ENCODE measurements at places on chromosomes 4 and X.

GRCh38 chr4:95410387-95410977 is 138.3 kb downstream of the UNC5C start:
- no peak for DNase-seq

- DNase-seq = no peak
These were observed 24.1 kb upstream of the OCIAD2 start for GRCh38 chr4:48930654-48931053.

DNA sequence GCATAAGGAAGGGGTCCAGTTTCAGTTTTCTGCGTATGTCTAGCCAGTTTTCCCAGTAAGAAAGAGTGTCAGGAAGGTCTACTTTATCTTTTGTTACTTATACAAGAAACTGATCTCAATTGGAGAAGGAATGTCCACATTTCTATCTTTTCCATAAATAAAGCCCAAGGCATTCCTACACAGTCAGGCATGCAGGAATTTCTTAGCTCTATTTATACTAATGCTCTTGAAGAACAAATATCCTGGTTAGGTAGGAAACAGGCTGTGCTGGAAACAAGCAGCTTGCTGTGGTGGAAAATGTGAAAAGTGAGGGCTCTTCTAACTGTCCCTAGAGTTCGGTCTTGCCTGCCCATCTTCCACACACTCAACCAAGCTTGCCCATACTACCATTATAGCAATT is 37.9 kb upstream of the PITX2 start:
- no peak for DNase-seq

GRCh38 chr4:151473521-151474097 is 64.6 kb downstream of the FHIP1A start:
- no peak for DNase-seq

DNA sequence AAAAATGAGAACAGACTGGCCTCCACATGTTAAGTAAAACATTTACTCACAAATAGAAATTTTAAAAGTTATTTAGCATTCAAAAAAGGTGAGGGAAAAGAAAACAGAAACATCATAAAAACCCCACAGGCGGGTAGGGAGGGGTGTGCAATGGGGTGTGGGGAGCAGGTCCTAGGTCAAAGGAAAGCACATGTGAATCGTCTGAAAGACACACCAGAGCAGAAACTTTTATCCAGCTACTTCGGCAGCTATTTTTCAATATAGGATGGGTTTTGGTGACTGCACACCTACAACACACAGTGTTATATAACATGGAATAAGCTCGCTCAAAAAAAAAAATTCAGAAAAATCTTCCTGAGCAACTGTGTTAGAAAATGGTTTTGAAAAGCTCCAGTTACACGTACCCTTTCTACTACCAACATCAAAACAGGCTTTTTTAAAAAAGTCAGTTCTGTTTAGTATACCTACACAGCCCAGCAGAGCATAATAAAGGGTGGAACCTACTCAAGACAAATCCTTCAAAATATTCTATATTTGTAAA is 1.6 kb downstream of the OTUD4 start:
- DNase-seq = no peak

DNA sequence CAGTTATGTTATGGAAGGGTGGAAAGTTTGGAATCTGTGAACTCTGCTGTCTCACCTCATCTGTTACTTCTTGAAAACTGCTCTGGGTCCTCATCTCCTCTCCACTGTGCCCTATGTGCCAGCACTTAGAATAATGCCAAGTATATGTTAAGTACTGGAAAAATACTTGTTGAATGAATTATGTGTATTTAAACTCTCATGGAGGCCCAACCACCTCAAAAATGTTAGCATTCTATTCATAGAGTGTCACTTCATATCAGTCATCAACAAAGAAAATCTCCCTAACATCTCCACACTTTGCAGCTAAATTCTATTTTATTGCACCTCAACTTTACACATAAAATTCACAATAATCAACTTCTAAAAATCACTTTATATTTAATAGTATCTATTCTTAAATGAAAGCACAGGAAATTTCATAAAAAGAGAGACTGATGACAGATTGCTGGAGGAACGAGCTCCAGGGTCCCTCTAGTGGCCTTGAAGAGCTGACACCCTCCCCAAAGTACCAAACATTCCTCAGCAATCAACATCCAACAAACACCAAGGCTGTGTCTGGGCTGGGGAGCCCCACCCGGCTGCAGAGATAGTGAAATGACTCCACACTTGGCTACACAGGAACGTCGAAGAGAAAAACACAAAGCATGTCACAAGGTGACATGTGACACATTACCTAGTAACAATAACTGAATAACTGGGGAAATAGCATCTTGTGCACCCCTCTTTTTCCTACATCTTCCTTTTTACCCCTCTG is 45.8 kb downstream of the SLC39A8 start:
- peak; percentile 18 for DNase-seq

GRCh38 chr4:86522349-86522748 is 71.8 kb upstream of the PTPN13 start:
- no peak for DNase-seq

- no peak for DNase-seq
These were observed 108.6 kb downstream of the RTL5 start for GRCh38 chrX:72023071-72023470.

DNA sequence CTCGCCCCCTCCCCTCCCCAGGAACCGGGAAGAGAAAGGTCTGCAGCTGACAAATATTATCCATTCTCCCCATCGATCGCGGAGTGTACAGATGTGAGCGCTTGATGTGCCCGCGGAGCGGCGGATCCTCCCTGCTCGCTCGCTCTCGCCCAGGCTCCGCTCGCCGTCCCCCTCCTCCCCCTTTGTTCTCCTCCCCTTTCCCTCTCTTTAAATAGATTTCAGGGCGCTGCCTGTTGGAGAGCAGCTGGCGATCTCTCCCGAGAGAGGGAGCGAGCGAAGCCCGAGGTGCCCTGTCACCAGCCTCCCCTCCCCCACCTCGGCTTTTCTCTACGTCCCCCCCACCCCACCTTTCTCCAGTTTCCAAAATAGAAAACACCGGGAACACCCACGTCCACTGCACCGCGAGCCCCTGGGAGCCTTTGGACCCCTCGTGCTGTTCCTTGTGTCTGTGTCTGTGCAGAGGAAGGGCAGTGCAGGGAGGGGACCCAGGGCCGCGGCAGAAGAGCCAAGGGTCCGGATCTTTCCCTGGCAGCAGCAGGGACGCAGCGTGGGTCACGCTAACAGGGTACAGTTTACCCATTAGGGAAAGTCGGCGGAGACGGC is 56.6 kb upstream of the BCOR start:
- DNase-seq = no peak

DNA sequence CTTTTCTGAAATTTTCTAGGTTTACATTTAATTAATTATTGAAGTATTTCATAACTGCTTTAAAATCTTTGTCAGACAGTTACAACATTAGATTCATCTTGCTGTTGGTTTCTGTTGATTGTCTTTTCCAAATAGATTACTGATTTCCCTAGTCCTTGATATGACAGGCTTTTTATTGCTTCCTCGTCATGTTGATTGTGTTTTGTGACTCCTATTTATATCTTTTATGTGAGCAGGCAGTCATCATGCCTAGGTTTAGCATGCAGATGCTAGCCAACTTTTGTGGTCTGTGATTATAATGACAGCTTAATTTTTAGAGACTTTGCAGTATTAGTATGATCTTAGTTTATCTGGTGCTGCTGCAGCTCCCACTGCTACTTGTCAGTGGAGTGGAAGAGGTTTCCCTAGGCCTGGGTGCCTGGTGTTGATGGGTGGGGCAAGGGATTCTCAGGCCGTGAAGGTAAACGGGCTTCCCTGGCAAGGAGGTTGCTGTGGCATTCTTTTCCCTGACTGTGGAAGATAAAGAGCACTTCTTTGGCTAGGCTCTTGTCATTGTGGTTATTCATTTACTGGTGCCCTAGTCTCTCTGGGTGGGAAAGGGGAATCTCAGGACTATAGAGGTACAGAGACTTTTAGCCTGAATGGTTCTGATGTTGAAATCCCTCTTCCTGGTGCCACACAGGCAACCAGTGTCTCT is 65.7 kb downstream of the SERPINA7 start:
- no peak for DNase-seq

DNA sequence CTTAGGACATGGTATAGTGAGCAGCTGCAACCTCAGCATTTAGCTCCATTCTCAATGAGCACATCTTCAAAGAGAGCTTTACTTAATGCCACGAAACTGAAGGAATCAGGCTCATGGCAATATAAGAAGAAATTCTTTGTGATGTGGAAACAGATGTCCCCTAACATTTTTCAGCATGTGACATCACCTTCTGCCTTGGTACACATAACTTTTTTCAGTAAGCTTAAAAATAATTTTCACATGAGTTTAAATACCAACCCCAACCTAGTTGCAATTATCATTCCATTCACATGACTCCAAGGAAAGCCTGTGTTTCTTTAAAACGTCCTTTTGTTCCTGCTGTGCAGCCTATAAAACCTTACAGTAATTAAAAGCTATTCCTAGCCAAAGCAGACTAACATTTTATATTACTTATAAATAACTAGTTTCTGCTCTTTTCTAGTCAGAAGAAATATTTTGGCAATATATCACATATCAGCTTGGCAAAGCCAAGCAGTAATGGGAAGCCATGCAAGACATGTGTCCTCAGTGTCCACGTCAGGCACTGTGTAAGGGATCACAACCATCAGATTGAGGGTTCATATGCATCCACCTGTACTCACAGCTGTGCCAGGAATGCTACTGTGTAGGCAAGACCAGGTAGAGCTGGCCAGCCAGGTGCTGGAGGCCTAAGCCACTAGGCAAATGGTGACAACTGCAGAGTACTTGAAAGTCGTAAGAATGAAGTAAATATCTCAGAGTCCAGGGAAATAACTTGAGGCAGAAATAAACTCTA is 466.6 kb downstream of the INPP4B start:
- DNase-seq = no peak

GRCh38 chrX:119095936-119096335 is 23.1 kb downstream of the CT47C1 start:
- DNase-seq = no peak

DNA sequence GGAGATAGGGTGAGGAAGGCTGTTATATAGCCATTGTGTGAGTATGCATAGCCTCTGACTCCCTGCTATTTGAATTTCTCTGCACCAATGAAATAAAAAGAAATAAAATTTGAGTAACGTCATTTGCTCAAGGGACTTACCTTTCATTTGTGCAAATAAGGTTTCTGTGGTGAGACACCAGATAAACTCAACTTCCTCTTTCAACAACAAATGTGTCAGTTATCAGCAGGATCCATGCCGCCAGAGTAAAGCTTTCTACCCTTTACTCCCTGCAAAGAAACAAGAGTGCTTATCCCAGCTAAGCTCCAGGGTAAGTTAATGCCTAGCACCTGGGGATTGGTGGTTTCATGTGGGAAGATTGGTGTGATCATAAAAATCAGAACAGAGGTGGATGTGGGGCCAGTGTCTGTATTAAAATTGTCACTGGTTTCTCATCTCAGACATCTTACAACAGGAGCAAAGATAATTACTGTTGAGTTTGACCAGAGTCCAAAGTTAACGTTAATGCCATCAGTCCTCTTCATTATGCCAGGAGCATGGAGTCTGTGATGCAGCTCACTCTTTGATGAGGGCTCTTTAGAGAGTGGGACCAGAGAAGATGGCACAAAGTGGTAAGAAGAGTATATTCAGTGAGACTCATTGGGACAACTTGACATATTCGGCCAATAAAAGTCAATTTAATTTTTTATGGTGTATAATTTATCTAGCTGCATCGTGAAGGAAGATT is at the start of gene P2RY10:
Gene P2RY10, plus strand, starts transcription at position 206 of the 727 bp plus-strand sequence. CDS start 15,130 bp downstream, outside the sequence.
- peak; percentile 10 for DNase-seq

- no peak for DNase-seq
These were observed 159.7 kb upstream of the ATP6AP2 start for GRCh38 chrX:40420899-40421729.

DNA sequence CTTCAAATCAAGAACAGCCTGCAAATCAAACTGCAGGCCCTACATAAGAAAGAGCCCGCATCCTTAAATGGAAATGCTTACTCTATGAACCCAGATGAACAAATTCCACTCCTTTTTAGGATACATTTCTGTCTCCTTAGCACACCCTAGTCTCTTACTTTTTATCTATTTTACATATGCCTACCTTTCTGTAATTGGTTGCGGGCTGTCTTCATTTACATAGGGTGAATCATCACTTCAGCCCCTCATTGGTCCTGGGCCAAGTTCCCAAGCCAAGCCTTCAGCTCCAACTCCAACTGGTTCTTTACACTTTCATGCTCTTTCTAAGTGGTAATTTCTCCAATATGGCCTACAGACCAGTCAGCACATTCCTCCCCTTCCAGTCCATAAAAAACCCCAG is 219.3 kb downstream of the TRAM1L1 start:
- no peak for DNase-seq

DNA sequence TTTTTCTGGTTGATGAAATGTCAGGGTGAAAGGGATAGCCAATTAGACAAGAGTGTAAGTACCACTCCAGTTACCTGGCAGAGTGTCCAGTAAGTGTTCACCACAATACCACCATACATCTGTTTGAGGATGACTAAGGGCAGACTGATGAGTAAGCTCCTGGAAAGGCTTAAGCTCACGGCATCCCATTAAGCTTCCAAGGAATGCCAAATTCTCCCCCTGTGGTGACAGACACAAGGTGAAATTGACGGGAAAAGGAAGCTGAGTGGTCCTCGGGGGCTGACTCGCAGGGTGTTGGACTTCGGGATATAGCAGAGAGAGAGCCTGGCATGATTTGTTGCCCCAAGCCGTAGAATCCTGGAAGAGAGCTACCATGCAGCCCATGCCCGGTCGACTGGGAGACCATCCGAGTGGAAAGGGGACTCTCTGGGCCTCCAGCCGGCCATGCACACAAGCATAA is 7.6 kb upstream of the BST1 start:
- DNase-seq = no peak

- peak; percentile 17 for DNase-seq
These were observed 108.9 kb upstream of the TEX13D start for GRCh38 chrX:124223524-124223923.

DNA sequence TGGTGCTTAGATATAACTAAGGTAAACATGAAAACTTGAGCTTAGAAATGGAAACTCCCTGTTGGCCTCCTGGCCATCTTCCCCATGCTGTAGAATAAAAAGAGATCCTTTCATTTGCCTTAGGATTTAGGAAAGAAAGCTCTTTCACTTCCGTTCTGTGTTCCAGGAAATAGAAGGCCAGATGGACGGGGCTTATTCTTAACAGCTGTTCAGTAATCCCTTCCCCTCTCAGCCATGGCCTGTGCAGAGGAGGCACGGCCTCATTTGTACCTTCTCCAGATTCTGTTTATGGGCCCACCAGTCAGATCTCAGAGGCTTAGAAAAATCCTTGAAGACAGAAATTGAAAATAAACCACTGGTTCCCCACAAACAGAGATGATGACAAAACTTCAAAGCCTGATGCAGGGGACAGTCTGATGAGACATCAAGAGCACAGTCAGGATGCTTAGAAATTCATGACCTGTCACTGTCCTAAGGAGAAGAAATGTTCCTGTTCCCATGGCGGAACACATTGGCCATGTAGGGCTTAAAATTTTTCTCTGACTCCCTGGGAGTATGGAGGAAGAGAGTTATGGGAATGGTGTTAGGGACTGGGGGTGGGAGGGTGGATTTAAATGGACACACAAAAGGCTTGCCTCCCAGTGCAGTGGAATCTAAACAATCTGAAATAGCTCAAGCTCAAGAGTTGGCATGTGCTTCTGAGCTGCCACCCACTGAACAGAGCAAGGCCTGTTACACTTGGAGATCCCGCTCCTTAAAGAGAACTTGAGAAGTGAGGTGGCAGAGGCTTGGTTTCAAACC is 188.8 kb downstream of the SOWAHB start:
- no peak for DNase-seq

GRCh38 chr4:102625232-102625930 is 124.2 kb downstream of the NFKB1 start:
- DNase-seq = peak; percentile 77

GRCh38 chrX:41559235-41560052 is 112.3 kb downstream of the NYX start:
- DNase-seq = peak; percentile 11

GRCh38 chr4:187903106-187903505 is 92.5 kb upstream of the ZFP42 start:
- no peak for DNase-seq

- no peak for DNase-seq
These were observed 35.3 kb downstream of the DCTD start for GRCh38 chr4:182881914-182882313.

All from activated CD4-positive, alpha-beta T cell treated with anti-CD3 and anti-CD28 coated beads for 48 hours (primary cell).